H54 (cell line): ENCODE measurements at places on chromosomes 7 and 10.

DNA sequence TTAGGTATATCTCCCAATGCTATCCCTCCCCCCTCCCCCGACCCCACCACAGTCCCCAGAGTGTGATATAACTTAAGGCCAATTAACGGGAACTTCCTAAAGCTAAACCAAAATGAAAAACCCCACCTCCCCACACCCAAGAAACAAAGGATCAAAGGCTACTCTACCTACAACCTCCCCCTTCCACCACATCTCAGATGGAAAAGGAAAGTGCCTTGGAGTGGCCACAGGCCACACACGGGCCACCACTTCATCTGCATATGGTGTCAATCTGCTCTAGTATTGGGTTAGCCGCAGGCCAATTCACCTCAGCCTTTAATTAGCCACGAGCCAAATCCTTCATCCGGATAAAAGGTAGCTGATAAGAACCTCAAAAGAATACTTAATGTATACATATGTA is 19.6 kb downstream of the CSTF2T start:
- DNase-seq = no peak

GRCh38 chr7:128217030-128217805 is 23.9 kb upstream of the LEP start:
- DNase-seq = no peak

GRCh38 chr7:102843850-102844249 is 69.0 kb upstream of the LRRC17 start:
- DNase-seq = no peak

- no peak for DNase-seq
These were observed 14.6 kb downstream of the AMZ1 start for GRCh38 chr7:2702594-2702957.

GRCh38 chr10:88408096-88408495 is 175.0 kb downstream of the RNLS start:
- DNase-seq = no peak

DNA sequence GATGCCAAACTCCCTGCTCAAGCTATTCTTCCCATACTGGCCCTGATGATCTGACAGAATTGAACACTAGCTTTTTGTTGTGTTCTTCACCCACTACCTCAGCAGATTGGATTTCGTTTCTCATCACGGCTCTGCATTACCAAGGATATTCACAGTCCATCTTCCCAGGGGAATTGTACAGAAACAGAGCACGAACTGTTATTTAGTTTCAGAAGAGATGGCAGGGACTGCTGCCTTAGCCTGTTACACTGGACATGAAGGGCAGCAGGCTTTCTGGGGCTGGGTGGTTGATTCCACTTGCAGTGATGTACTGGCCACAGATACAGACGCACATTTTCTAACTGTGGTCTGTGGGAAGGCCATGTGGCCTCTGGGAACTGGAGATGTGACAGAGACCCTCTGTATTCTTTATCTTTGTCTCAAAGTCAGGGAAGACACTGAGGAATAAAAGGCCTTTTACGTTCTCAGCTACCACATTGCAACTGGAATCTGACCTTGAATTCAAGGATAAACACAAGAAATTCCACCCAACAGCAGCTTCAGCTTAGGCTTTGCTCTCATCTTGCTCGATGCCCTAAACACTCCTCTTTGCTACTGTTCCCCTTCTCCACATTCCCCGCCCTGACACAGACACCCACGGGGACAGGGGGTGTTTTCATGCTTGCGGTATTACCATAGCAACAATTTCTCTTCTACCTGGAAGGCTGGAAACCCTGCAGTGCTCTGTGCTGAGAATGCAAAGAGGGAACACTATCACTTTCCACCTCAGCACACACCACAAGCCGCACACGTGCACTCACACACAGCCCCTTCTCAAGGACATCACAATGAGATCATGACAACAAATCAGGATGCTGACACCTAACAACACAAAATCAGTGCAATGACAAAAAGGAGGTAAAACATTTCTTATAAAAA is 81.7 kb downstream of the RNF216 start:
- no peak for DNase-seq

DNA sequence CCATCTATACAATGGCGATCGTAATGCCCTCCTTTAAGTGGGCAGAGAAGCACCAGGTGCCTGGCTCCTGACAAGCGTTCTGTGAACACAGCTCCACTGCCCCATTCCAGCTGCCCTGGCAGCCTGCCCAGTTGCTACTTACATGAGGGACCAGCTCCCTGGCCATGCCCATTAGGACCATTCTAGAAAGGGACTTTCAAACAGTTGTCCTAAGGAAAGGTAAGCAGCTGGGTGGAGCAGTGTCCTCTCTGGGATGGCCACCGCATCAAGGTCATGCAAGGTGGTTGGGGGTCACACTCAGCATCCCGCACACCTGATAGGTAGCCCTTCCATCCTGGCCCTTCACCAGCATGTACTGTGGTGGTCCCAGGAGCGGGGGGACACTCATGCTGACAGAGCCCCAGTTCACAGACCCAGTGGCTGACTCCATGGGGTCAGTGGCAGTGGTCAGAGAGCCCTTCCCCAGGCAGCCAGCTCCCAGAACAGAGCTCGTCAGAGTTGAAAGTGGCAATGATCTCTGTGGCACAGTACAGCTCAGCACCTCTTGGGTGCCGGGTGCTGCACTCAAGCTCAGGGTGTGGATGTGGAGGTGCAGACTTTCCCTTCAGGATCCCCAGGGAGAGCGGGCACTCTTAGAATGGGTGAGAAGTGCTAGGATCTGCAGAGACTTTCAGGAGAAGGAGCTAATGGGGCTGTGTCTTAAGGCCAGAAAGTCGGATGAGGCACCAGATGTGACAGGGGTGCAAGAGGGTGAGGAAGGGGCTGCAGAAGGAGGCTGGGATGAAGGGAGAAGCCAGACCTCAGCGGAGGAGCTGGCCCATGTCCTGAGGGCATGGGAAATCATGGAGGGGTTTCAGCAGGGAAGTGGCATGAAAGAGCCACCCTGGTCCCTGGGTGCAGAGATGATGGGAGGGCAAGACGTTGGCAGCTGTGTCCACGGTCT is 10.9 kb downstream of the MMRN2 start:
- DNase-seq = no peak

GRCh38 chr10:110836706-110837105 is 35.0 kb upstream of the PDCD4 start:
- DNase-seq = no peak

DNA sequence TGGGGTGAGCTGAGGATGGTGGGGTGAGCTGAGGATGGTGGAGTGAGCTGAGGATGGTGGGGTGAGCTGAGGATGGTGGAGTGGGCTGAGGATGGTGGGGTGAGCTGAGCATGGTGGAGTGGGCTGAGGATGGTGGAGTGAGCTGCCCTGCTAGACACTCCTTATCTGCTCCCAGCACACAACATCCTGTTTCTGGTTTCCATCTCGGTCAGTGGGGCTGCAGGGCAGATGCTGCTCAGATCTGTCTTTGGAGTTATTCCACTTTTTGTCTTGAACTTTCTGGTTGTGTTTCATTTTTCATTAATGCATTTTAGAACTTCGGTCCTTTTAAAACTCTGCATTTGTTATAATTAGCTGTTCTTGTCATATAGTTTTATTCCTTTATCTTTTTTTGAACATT is 67.9 kb upstream of the ANTXRL start:
- no peak for DNase-seq

DNA sequence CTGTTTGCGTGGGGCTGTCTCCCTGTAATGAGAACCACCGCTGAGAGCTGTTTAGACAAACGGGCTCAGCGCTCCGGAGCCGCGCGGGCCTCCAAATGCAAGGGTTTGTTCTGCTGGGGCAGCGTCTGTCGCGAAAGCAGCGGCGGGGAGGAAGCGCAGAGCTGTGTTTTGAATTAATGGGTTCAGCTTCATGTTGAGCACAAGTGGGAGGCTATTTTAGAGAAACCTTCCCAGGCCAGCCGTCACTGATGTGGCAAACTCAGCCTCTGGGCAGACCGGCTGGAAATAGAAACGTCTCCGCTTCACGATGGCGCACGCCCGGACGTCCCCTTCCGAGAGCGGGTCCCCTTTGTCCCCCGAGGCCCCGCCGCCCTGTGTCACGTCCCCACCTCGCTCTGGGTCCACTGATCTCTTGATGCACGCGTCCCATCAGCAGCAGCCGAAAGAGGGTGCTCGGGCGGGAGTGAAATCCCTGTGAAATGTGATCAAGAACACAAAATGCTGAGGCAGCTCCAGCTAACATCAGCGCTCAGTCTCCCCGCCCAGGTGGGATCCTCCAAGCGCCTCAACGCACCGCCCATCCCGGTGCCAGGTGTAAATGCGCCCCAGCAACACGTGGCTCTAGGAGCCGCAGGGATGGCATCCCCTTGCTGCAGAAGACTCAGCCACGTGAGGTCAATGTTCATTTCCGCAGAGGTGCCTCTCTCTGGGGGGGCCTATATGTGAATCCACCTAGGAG is 44.9 kb downstream of the BAMBI start:
- no peak for DNase-seq

GRCh38 chr10:126420567-126421300 is 32.5 kb upstream of the ADAM12 start:
- DNase-seq = no peak

- no peak for DNase-seq
These were observed 736 bp downstream of the MINDY4 start for GRCh38 chr7:30771880-30772425.

DNA sequence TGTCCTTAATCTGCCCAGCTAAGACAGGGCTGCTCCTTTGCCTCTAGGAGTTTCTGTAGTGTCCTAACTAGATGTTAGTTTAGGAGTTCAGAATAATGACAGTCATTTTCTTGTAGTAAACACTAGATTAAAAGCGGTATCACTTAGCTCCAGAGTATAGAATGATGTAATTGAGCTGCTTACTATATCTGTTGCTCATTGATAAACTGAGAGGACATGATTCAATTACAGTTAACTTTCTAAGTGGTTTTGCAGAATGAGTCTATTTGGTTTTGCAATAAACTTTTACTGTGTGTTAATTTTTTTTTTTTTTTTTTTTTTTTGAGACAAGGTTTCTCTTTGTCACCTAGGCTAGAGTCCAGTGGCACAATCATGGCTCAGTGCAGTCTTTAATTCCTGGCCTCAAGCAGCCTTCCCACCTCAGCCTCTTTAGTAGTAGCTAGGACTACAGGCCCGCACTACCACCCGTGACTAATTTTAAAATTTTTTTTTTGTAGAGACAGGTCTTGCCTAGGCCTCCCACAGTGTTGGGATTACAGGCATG is 1.8 kb downstream of the STMP1 start:
- no peak for DNase-seq

- peak; percentile 92 for DNase-seq
These were observed 7.6 kb upstream of the ZNF503 start for GRCh38 chr10:75408911-75409885.

DNA sequence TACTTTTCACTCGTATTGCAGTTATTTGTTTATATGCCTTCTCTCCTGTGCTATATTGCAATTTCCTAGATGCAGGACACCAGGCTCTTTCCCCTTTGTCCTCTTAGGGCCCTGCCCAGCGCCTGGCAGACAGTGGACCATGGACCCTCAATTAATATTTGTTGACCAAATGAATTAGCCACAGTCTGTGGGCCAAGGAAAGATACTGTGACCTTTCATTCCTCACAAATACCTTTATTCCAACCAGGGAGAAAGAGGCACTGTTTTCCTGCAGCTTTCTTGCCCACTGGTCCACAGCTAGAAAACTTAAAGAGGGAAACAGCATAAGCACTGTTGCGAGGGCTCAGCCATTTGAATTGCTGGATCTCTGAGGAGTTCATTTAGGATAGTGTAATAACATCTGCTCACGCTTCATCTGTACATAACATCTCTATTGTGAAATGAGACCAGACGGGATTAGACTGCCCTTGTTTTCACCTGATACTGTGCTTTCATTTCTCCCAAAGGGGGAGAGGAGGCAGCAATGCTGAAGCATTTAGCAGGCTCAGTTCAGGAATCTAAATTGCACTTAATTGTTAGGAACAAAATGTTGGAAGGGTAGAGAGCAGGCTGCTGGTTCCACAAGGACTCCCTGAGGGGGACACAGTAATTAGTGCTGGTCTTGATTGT is 46.7 kb downstream of the TNS3 start:
- DNase-seq = no peak

GRCh38 chr7:1906087-1906830 is 236.2 kb downstream of the ELFN1 start:
- no peak for DNase-seq

GRCh38 chr7:145784809-145785780 is 331.5 kb upstream of the CNTNAP2 start:
- DNase-seq = no peak

DNA sequence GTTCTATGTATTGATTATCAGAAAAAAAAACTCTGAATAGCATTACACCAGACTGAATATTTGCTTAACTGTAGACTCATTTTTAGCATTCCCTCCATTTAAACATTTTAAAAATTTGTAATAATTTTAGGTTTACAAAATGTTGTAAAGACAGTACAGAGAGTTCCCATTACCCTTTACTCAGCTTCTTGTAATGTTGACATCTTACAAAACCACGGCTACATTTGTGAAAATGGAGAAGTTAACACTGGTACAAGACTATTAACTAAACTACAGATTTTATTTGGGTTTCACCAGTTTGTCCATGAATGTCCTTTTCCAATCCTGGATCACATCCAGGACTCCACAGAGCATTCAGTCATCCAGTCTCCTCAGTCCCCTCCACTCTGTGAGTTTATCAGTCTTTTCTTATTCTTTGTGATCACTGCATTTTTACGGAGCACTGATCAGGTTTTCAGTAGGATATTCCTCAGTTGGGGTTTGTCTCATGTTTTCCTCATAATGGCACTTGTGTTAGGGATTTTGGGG is 130.0 kb upstream of the EEPD1 start:
- DNase-seq = no peak

DNA sequence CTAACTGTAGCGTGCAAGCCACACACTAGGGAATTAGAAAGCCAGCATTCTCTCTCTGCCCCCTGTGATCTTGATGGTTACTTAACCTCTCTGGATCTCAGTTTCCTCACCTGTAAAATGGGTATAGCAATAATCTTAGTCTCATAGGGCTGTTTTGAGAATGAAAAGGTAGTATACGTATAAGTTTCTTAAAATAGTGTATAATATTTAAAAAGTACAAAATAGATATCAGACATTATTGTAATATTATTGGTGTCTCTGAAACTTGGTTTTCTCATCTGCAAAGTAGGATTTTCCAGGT is 80.4 kb downstream of the CHN2 start:
- no peak for DNase-seq

GRCh38 chr7:95874541-95875265 is 102.3 kb downstream of the DYNC1I1 start:
- DNase-seq = no peak

DNA sequence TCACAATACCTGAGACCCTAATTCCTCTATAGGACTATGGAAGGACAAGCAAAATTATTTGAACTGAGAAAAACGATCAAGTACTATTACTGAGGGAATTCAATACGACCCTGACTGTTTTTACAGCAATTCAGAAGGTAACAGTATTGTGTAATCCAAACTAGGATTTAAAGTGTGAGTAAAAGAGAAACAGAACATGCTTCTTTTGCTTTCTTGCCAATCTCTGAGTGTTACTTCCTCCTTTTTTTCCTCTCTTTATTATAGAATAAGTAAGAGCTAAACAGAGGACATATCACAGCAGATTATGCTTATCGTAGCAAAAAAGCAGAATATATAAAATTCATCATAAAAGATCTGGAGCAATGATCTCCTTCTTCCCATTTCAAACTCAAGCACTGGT is 292.1 kb downstream of the THSD7A start:
- DNase-seq = no peak
